Natural killer cell (primary cell): ENCODE measurements at places on chromosomes 7 and 10. TPM values are rescaled to one million over a fixed set of nuclear protein-coding genes. Genes with fewer than 3 reads are reported as not detected.

GRCh38 chr7:75987026-75987804, 7.2 kb downstream of the TMEM120A start:
- DNase-seq, result no peak

DNA sequence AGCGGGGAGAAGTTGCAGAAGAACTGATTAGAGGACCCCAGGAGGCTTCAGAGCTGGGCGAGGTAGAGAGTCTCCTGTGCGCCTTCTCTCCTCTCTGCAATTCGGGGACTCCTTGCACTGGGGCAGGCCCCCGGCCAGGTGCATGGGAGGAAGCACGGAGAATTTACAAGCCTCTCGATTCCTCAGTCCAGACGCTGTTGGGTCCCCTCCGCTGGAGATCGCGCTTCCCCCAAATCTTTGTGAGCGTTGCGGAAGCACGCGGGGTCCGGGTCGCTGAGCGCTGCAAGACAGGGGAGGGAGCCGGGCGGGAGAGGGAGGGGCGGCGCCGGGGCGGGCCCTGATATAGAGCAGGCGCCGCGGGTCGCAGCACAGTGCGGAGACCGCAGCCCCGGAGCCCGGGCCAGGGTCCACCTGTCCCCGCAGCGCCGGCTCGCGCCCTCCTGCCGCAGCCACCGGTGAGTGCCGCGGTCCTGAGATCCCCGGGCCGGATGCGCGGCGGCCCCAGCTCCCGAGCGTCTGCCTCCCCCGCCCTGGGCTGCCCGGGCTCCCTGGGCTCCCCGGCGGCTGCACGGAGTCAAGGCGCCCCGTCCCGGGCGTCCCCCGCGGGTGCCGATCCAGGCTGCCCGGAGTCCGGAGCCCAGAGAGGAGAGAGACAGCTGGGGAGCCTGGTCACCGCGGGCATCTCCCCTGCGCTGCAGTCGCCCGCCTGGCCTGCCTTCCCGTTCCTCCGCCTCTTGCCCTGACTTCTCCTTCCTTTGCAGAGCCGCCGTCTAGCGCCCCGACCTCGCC, at the start of gene PLAU:
Gene PLAU (plus strand): TSS at position 369 of the 789 bp plus-strand sequence. CDS start 424 bp downstream, outside the sequence.
- DNase-seq, result peak; percentile 60

GRCh38 chr10:102121739-102122372, 1.7 kb upstream of the LDB1 start:
- no peak for DNase-seq

GRCh38 chr7:100048680-100049079, 894 bp upstream of the ZSCAN21 start:
- no peak for DNase-seq

DNA sequence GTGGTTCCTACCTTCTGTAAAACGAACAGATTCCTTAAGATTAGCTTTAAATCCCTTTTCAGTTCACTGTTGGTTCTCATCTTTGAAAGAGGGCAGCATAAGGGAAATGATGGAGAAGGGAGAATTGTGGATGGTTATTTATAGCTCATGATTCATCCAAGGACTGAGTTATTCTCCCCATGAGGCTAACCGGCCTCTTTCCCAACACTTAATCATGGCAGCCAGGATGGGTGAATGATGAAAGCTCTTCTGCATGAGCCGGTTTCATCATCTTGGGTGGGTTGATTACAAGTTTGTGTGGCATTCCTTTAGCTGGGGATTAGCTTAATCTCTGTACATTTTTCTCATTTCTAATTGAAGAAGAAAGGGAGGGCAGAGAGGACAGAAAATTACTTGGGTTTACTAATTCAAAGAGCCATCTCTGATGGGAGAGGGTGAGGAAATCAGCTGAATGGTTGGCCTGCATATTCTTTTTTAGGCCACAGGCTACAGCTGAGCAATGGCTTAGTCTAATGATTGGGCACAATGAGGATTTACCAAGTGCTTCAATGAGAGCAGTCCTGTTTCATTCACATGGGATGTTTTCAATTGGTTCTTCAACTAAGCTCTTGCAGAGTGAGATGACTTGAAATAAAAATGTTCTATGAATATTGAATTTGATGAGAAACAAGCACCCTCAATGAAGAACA, 250.0 kb downstream of the BMPER start:
- DNase-seq, result no peak

DNA sequence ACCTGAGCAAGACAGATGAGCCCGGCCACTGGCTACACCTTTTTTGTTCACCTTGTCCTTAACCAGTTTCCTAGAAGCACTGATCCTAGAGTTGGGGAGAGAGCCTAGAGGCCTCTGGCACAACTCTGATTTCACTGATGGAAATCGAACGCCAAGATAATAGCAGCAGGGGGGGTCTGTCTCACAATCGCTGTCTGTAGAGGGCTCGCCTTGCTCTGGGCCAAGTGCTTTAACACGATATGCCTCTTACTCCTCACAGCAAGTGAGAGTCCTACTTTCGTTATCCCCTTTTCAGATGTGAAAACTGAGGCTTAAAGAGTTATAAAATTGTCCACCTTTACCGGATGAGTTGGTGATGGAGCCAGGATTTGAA, 472 bp downstream of the RASSF4 start:
- no peak for DNase-seq

DNA sequence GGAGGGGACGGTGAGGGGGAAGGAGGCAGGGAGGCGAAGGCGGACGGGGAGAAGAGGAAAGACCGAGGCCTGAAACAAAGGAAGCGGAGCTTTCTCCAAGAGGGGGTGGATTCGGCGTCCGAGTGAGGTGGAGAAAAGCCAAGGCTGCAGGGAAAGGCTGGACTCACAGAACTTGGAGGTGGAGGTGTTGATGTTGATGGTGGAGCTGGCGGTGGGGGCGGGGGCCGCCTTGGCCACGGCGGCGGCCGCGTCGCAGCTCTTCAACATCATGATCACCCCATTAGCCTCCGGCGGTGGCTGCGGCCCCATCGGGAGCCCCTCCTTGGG, 578 bp downstream of the CACUL1 start:
- DNase-seq, result peak; percentile 59

DNA sequence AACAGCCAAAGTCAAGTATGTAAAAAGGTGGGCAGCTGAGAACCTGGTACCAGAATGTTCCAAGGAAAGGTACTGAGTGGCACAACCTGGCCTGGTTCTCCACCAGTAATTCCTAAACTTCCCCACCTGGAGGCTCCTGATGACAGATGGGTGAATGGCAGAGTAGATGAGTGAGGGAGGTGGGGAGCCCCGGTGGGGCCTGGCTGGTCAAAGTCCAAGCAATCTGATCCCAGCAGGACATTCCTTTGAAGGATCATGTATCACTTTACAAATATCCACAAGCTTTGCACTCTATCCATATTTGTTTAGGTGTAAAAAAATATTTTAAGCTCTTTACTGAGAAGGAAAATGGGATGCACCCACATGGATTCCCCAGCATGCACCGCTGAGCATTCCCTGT, 250.2 kb downstream of the DPP6 start:
- DNase-seq, result no peak

DNA sequence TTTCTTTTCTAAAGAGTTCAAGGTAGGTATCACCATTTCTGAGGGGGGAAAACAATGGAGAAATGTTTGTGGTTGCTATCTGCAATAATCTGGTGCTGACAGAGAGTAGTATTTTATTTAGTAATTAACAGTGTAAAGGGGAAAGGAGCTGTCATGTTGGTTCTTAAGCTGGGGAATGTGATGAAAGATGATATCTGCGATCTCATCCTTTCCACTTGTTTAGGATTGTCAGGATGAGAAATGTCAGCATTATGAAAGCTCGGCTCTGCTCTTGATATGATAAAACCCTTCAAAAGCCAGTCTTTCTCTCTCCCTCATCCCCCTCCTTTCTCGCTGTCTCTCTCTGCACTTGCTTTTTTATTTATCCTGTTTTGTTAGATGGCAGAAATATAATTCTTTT, 106.1 kb downstream of the POU6F2 start:
- DNase-seq, result no peak

- DNase-seq, result no peak
These were observed 381.2 kb upstream of the MBL2 start for GRCh38 chr10:53153831-53154230.

PYROXD2 gene
- total RNA-seq, result 28.0 TPM
